ENCODE measurements at places on chromosomes 13 and 19.

GRCh38 chr19:40280608-40281221, 4.4 kb downstream of the AKT2 start:
- no peak for DNase-seq

DNA sequence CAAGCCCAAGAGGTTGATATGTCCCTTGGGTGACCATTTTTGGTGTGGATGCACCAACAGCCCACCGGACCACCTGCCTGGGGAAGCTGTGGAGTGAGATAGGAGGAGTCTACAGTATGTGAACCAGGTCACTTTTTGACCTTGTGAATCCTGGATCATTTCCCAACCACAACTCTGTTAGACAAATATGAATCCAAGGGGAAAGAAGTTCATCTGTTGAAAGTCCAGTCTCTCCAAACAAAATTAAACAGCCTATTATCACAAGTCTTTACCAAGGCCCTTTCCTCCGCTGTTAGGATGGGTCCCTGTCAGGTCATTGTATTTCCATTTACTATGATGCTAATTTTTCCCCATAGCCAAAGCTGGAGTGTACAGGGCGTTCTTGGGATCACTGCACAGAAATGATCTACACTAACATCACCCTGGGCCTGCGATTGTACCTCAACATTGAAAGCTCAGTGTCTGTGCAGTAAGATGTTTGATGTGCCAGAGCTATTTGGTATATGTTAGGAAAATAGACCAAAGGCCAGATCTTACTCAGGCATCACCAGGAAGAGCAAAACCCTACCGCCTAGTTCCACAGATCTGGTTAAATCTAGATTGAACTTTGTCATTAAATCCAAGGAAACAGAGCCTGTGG, 117.1 kb downstream of the STARD13 start:
- DNase-seq = peak; percentile 48

GRCh38 chr19:47122359-47123335, 8.0 kb upstream of the SAE1 start:
- DNase-seq = peak; percentile 92

DNA sequence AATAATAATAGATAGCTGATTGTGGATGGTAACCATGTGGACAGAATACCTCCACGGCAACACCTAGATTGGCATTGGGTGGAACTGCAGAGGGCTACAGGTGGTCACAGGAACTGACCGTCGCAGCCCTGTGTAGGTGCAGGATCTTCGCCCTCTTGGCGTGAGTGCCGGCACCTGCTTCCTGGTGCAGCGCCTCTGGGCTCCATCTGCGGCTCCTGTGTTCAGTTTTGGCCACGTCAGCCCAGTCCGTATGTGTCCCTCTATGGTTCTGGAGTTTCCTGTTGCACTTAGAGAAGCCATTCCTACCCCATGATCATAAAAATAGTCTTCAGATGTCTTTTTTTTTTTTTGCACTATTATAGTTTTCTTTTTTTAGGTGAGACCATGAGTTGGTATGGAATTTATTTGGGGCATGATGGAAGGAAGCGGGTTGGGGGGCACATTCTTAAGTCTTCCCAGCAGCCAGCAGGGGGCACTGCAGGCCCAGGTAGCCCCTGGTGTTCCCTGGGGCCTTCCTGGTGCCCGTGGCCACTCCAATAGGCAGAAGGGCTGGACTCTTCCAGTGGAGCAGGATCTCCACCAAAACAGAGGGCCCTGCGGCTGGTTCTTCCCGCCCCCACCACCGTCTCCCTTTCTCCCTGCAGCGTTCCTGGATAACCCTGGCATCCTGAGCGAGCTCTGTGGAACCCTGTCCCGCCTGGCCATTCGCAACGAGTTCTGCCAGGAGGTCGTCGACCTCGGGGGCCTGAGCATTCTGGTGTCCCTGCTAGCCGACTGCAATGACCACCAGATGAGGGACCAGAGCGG, 10.1 kb upstream of the SLC25A42 start:
- peak; percentile 66 for DNase-seq

DNA sequence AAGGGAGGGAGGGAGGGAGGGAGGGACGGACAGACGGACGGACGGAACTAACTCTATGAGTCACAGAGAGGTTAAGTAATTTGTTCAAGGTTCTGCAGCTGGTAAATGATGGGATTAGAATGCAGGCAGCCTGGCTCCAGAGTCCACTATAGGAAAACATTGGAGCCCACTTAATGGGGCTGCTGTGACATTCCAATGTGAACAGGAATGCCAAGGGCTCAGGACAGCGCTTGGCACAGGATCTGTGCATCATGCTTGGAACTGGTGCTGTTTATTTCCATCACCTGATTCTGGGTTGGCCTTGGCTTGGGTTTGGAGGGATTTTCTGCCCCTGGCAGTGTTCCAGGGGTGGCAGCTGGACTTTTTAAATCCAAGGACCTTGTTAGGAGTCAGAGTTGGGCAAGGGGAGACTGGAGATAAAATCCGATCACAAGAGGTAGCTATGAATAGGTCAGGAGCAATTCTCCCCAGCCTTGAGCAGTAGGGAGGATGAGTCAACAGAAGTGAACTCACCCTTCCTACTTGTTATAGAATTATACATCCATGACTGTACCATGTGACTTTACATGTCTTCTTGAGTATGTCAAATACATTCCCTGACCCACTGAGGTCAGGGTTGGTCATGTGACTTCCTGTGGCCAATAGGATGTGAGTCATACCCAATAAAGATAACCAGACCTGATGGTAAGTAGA, 7.8 kb upstream of the HIF3A start:
- peak; percentile 95 for DNase-seq
